ENCODE measurements at places on chromosomes 12 and 14.

GRCh38 chr12:6036509-6036908 is 88.0 kb downstream of the VWF start:
- no peak for DNase-seq

DNA sequence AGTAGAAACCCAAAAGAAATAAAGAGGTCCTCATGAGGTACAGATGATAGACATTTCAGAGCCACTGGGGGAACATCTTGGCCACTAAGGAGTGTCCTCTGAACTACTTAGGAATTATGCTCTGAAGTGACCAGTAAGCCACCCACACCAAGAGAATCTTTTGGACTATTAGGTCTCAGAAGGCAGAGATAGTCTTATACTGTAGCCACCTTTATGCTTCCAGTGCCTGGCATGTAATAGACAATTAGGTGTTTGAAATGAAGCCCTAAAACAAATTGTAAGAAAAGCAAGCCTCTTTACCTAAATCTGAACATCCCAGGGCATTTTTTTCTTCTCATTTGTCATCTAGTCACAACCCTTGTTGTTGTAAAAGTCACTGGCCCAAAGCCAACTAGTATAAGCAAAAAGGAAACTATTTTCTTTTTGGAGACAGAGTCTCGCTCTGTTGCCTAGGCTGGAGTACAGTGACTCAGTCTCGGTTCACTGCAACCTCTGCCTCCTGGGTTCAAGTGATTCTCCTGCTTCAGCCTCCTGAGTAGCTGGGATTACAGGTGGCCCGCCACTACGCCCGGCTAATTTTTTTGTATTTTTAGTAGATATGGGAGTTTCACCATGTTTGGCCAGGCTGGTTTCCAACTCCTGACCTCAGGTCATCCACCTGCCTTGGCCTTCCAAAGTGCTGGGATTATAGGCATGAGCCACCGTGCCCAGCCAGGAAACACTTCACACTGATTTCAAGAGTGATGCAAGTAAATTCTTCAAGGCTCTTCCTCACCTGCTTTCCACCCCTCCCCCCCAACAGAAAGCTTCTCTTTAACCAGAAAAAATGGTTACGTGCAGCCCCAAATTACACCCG is 11.1 kb downstream of the PLEKHA5 start:
- DNase-seq, result no peak

- DNase-seq, result no peak
Measured at GRCh38 chr14:54370323-54371198, 26.2 kb upstream of the CDKN3 start.

DNA sequence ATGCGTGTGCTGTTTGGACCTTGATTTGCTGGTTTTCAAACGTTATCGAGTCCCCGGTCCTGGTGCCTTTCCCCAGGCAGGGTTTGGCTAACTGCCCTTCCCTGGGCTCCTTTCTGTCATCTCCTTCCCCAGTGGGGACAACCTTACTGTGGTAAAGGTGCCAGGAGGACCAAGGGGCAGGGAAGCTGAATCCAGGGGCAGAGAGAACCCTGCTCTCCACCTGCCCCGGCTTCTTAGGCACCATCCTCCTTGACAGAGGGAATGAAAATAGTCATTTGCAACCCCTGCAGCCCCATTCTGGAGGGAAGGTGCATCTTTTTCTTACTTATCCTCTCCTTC is 5.0 kb downstream of the CEBPE start:
- no peak for DNase-seq

GRCh38 chr12:47903927-47904712 is 674 bp downstream of the VDR start:
- DNase-seq, result no peak

DNA sequence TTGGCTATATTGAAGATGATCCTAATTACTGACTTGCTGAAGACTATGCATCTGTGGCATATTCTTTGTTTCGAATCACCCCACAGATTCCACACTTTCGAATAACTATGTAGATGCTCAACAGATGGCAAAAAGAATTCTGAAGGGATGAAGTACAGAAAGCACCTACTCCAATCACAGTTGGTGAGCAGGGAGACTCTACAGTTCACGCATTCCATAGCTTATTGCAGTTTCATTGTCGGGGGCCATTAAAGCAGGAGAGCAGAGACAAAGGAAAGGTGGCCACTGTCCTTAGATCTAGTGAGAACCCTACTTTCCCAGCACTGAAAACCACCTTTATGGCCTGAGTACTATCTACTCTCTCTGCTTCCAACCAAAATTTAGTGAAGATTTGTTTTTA is 191.9 kb downstream of the STXBP6 start:
- no peak for DNase-seq

GRCh38 chr14:88559852-88560251 is 3.0 kb upstream of the ZC3H14 start:
- DNase-seq, result no peak

DNA sequence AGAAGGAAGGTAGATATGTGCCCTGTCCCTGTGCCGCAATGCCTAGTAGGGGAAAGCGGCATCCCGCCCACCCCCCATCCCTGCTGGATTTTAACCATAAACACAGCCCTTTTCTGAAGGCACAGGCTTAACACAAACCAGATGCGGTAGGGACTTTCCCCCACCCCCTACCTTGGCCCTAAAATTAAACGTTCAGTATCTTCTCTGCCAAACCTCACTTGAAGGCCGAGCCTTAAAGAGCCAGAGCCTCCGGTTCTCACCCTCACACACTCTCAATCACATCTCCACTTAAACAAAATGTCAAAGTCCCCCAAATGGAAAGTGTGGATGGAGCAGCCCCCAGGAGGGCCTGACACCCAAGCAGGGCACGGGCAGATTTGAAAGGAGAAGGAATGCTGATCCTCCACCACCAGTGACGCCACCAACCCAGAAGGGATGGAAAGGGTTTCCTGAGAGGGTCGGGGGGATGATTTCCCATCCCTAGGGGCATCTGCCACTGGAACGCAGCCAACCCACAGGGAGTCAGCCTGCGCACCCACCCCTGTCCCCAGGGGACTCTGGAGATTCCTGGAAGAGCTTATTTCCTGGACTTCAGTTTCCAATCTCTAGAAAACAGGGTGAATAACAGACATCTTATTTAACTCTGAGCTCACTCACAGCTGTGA is 26.4 kb downstream of the ACTN1 start:
- DNase-seq, result peak; percentile 85

- no peak for DNase-seq
Measured at GRCh38 chr14:74934476-74935359, 11.7 kb upstream of the RPS6KL1 start.

- no peak for DNase-seq
Measured at GRCh38 chr14:102875652-102876051, 46.8 kb upstream of the AMN start.

DNA sequence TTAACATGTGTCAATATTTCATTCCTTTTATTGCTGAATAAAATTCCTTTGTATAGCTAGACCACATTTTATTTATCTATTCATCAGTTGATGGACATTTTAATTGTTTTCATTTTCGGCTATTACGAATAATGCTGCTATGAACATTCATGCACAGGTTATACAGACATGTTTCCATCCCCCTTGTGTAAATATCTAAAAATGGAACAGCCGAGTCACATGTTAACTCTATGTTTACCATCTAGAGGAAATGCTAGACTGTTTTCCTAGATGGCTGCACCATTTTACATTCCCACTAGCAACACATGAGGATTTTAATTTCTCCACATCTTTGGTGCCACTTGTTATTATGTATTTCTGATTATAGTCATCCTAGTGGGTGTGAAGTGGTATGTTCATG is 49.2 kb downstream of the HECTD4 start:
- DNase-seq, result no peak

- DNase-seq, result no peak
Measured at GRCh38 chr12:116071555-116072230, 205.8 kb downstream of the MED13L start.

DNA sequence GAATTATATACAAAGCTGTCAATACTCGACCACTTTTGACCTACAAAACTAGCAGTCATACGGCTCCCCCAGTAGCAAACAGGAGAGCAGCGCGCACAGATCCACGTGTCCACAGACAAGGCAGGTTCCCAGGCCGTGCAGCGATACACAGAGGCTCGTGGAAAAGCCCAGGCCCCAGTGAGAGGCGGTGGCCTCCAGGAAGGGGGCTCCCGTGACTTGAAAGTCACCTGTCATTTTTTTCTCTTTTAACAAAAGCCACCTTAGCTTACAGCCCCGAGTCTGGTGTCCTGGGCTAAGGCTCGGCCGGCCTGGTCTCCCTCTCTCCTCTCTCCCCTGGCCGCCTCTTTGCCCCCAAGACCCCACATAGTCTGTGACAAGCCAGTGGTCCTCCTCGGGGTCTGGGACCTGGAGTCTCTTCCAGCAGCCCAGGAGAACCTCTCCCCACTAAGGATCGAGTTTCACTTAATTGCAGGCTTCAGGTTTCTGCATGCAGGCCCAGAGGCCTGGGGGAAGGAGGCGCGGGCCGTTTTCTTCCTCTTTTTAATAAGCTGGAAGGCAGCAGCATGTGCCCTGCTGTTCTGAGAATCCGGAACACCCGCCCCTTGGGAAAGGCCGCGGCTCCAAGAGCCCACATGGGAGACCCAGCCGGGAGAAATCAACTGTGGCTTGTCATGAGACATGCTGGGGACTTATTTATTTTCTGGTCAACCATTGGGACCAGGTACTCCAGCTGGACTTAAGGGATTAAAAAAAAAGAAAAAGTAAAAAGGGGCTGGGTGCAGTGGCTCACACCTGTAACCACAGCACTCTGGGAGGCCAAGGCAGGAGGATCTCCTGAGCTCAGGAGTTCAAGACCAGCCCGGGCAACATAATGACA is 15.9 kb downstream of the NCOR2 start:
- no peak for DNase-seq

DNA sequence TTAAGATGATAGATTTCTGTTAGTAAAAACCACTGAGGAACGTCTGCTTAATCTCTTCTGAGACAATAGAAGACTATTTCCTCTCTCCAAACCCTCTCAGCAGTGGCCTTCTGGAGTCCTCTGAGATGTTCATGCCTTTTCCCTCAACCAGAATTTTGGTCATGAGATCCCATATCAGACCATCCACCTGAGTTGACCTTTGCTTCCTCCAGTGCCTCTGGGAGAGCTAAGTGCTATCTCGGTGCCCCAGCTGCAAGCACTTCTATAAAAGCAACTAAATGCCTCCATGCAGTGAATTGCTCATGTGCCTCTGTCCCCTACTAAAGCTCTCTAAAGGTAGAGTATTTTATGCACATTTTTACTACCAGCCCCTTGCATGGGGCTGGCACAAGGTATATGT is 172.8 kb upstream of the BCL2L14 start:
- DNase-seq, result no peak

GRCh38 chr12:45775964-45776363 is 46.5 kb downstream of the ARID2 start:
- DNase-seq, result no peak

- peak; percentile 52 for DNase-seq
Measured at GRCh38 chr14:100740929-100741328, 14.2 kb downstream of the DLK1 start.

- no peak for DNase-seq
Measured at GRCh38 chr14:42214981-42215491, 608.4 kb downstream of the LRFN5 start.

GRCh38 chr14:78970677-78971076 is 800.5 kb downstream of the NRXN3 start:
- DNase-seq, result no peak

DNA sequence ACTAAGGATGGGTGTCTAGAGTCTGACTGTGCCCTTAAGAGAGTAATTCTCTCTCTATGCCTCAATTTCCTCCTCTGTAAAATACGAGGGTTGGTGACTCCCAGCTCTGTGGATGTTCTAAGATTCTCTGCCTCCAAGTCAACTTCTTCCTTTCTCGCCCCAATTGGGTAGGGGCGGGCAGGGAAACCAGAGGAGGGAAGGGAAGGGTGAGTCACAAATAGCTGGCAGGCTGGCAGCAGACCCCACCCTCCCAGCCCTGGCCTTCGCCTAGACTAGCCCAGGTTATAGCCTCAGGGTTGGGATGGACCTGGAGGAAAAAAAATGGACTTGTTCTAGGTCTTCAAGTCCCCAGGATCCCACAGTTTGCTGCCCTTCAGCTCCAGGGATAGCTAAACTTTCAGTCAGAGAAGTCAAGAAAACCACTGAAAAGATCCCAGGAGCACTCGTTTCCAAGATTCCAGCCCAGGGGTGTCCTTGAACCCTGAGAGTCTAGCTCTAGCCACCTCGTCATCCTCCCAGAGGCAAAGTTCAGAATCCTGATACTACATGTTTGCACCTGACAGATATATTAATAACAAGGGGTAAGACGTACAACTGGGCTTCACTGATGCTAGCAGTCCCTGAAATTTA is 2.3 kb downstream of the DGKA start:
- no peak for DNase-seq

DNA sequence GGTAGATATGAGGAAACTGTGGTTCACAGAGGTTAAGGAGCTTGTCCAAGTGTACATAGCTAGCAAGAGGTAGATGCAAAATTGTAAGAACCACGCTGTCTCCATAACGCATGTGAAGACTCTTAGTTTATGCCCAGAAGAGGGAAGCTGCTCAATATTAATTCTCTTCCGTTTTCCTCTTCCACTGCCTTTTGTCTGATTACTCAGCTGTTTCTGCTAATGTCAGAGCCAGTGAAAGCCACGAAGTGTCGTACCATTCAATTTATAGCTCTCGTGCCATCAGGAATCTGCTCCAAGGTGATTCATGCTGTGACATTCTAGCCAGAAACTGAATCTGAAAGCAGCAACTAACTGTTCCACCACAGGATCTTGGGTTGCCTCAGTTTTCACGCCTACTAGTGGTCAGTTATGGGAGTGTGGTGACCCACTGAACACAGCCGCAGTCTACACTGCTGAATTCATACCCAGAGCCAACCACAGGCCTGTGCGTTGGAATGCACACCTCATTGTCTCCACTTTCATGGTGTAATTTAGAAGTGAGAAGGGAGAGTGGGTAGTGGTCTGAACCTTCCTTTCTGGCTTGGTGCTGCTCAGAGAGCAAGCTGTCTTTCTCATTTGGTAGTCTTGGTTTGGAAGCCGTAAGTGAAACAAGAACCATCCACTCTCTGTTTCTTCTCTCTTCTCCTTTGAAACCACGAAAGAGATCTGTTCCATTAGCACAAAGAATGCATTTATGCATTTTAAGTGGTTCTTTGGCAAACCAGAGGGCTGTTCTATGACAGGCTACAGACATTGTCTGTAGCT is 74.2 kb upstream of the NAP1L1 start:
- no peak for DNase-seq

DNA sequence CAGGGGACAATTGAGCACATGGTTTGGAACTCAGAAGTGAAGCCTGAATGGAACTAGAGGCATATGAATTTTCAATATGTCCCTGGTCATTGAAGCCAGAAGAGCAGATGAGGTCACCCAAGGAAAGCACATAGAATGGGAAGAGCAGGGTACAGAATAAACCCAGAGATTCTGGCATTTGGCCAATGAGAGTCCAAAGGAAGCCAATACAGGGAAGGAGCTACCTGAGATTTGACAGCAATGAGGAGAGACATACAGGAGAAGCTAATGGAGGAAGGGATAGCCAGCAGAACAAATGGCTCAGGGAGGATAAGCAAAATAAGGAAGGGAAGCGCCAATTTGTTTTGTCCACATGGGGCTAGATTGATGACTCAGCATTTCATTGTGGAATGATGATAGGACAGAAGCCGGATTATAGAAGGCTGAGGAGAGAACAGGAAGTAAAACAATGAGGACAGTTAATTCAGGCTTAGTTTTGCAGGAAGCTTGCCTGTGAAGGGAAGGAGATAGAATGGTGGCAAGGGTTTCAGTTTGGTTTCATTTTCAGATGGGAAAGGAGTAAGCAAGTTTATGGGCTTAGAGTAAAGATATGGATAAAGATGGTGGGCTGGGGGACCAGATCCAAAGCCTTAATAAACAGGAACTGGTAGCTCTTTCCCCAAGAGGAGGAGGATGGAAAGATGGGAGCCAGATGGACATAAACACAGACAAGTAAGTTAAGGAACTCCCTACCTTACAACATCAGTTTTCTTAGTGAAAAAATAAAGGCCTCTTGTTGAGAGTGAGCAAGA is 3.2 kb upstream of the SPTSSA start:
- no peak for DNase-seq

GRCh38 chr12:111034083-111034885 is 113.9 kb upstream of the MYL2 start:
- no peak for DNase-seq
